ENCODE measurements at places on chromosomes 11 and 22.

DNA sequence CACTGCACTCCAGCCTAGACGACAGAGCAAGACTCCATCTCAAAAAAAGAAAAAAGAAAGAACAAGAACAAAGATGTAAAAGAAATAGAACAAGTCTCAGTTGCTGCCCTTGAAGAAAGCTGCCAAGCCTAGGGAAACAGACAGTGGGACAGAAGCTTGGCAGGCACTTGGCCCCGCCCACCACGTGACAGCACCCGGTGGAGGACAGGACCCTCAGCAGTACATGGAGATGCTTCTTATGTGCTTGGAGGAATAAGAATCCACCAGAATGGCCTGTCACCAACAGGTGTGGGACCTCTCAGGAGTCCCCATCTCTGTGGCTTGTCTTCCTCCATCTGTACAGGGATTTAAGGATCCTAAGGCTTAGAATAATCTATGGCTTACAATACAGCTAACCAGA, 7.6 kb upstream of the TMPRSS6 start:
- no peak for DNase-seq

DNA sequence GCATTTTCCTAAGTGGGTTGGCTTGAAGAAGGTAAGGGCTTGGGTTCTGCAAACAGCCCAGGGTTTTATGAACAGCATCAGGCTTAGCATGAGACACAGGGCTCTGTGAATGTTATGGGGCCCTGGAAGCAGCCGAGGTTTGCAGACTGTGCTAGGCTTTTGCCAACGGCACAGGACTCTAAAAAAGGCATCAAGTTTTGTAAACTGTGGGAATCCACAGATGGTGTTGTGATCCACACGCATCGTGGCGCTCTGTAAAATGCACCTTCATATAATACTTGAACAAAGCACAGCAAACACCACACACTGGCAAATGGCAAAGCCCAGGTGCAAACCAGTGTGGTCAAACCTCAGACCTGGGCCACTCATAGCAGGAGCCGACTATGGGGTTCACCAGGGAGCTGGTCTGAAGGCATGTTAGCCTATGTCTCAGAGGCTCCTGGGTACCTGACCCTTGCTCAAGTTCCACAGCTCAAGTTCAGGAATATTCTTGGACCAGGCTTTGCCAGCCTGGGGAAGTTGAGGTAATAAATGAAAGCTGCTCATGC, 2.4 kb upstream of the SLCO2B1 start:
- DNase-seq: no peak

DNA sequence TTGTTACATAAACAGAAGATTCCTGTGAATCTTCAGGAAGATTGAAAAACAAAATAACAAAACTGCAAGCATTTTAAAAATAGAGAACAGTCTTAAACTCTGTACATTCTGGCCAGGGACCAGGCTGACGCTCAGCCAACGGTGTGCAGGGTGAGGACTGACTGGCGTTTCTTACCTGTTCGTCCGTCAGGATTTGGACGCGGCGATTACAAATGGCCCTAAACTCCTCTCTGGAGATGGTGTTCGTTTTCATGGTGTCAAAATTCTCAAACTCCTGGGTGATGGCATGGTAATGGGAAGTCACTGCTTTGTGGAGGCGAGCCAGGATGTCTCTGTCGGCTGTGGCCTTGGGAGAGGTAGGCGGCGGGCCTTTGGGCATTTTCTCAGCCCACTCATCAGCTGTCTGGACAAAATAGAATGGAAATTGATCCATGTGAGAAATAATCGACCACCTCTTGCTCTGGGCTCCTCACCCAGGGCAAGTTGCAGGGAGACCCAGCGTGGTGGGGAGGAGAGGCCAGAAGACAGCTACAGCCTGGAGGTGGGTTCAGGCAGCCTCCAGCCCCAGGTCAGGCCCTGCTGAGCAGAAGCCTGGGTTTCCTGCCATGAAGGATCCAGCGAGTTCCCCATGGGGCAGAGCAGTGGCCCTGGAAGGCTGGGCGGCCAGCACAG, 143.0 kb downstream of the MPPED1 start:
- no peak for DNase-seq

DNA sequence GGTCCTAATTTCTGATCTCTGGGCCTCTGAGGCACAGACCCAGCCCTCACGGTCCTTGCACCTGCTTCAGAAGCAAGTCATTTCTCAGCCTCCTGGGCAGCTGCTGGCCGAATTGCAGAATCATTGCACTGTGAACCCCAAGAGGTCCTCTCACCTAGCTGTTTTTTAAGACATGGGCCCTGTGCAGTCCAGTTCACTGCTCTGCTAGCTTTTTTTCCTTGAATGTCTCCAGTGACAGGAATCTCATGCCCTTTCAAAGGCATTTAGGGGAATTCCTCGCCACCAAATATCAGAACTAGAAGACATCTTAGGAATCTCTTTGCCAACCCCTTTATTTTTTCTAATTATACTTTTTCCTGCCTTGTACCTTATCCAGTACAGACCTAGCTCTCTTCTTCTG, 35.6 kb upstream of the TP53I11 start:
- DNase-seq: no peak

GRCh38 chr22:27130906-27131305, 473.5 kb downstream of the MIAT start:
- DNase-seq: no peak

DNA sequence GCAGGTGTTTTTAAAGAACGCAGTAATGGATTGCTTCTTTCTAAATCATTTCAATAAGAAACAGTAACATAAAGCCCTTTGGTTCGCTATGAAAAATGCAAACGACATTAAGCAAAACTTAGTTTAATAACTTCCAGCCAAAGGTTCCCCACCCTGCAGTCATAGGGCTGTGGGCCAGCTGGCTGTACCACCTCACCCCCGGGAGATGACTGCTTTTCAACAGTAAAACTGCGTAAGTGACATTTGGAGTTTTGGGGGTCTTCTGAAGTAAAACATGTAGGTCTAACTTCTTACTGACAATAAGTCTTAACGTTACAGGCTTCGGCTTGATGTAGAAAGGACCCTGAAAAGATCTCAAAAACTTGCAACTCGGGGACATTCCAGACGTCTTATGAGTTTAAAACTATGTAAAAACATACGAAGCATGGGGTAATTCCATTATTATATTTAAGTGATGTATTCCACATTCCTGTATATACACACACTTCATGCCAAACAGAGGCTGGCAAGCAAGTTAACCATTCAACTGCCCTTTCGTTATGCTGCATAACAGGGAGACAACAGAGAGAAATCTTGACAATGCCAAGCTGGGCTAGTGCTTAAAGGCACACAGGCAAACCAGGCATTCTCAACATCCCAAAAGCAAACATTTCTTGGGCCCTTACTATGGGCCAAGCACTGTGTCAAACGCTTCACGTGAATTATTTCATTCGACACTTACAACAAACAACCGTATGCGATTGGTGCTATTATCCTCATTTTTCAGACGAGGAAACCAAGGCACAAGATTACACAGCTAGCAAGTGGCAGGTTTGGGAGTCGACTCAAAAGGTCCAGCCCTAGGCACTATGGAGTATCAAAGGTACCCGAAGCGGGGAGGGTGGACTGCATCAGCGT, 1.2 kb downstream of the MRTFA start:
- DNase-seq: no peak

DNA sequence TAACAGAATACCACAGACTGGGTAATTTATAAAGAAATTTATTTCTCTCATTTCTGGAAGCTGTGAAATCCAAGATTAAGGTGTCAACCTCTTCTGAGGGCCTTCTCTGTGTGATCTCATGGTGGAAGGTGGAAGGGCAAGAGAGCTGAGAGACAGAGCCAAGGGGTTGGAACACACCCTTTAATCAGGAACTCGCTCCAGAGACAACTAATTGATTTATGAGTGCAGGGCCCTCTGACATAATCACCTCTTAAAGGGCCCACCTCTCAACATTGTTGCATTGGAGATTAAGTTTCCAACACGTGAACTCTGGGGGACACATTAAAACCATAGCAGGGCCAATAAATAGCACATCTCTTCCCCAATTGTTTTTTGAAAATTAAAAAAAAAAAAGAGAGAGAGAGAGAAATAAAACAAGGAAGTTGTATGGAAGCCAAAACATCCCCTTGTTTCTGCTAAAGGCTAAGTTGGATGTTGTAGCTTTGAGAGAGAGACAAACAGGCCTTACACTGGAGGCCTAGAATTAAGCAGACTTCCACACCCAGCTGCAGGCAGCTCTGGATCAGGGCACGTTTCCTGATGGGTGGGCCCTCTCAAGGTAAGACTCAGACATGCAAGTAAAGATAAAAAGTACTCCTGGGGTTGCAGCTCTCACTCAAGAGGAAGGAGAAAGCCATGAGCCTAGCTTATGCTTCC, 64.1 kb upstream of the BIRC3 start:
- DNase-seq: no peak

DNA sequence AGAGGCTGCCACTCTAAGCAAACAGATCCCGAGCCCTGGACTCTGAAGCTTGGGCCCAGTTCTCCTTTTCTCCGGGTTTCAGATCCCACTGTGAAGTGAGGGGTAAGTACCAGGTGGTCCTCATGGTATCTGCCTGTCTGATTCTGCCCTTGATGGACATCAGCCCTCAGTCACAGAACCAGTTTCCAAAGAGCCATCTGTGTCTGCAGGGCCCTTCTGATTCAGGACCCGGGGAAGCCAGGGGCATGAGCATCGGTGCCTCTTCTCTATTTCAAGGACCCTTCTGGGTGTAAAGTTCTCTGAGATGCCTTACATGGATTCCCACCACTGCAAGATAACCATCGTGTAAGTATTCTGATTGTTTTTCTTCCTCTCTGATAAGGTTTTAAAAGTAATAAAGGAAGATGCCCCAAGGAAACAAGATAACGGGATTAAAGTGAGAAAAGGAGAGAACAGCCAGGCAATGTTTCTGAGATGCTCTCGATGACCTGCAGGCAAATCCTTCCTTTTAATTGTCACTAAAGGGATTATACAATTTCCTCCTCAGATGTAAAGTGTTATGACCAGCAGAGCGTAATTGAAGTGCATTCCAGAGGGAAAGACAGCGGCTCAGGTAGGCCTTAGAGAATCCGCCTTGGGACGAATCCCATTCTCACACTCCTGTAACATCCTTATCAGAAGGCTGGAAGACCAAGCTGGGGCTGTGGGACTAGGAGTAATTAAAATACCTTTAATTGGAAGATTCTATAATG, 924.3 kb downstream of the TBC1D22A start:
- DNase-seq: no peak

GRCh38 chr11:96259134-96259830, 83.7 kb downstream of the MAML2 start:
- DNase-seq: no peak

- DNase-seq: no peak
Measured at GRCh38 chr22:30182350-30182745, 64.2 kb downstream of the LIF start.

GRCh38 chr11:59173080-59173963, 1.4 kb downstream of the DTX4 start:
- DNase-seq: peak; percentile 14

- DNase-seq: no peak
Measured at GRCh38 chr11:14809466-14809865, 82.6 kb downstream of the CYP2R1 start.

- DNase-seq: no peak
Measured at GRCh38 chr11:17635551-17635938, 83.8 kb upstream of the MYOD1 start.

GRCh38 chr11:8261921-8262551, 1.6 kb downstream of the LMO1 start:
- DNase-seq: no peak
